ENCODE measurements at places on chromosomes 5 and 9. TPM values are rescaled to one million over a fixed set of nuclear protein-coding genes. Genes with fewer than 3 reads are reported as not detected.

DNA sequence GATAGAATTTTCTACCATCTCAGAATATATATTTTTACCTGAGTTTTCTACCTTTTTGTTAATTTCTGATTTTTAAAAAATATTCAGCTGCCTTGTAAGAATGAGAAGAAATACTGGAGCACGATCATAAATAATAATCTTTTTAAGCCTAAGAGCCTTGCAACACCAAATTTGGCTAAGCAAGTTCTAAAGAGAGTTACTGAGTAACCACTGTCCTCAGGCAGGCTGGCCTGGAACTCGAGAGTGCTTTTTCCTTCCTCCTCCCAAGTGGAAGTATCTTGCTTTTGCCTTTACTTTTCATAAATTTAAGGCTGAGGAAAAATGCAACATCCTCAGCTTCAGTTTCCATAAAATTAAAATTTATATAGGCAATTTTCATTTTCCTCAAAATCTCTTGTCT, 21.0 kb downstream of the GLRX start:
- DNase-seq, result no peak

DNA sequence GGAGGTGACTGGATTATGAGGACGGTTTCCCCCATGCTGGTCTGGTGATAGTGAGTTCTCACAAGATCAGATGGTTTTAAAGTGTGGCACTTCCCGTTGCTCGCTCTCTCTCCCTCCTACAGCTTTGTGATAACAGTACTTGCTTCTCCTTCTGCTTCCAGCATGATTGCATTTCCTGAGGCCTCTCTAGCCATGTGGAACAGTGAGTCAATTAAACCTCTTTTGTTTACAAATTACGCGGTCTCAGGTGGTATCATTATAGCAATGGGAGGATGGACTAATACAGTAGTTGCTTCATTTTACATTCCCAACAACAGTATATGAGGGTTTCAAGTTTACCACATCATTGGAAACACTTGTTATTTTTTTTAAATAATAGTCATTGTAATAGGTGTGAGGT, 937.3 kb upstream of the ARRDC3 start:
- DNase-seq, result no peak

DNA sequence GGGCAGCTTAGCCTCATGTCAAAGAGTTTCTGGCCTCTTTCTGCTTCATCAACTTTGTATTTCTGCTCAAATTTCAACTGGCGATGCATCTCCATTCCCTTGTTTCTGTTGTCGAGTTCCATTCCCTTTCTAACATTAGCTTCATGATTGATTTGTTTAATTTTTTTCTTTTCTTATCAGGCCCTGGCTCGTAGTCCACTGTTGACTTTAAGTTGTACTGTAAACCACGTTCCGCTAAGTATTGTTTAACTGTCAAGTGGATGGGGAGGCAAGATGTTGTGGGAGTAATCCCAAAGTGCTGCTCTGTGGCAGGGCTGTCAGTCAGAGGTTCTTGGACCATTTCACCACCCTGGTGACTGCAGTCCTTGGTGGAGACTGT, 309.1 kb downstream of the PSAT1 start:
- no peak for DNase-seq

GRCh38 chr5:34734326-34734725, 78.2 kb downstream of the RAI14 start:
- DNase-seq, result no peak

DNA sequence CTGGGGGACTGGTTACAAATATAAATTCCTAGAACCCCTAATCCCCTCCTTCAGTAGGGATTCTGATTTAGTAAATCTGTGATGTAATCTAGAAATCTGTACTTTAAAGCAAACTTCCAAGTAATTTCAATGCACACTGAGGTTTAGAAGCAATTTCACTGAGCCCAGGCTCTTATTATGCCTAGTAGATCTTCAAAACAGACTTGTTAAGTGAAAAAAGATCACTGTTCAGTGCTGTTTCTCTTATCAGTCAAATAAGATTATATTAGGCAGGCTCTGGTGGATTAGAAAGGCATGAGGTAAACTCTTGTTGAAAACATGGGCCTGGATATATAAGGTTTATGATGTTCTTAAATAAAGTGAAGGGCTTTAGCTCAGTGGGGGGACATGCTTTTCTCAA, 293.9 kb downstream of the ADGRV1 start:
- no peak for DNase-seq

- no peak for DNase-seq
These were observed 33.9 kb upstream of the AOPEP start for GRCh38 chr9:94692601-94693000.

DNA sequence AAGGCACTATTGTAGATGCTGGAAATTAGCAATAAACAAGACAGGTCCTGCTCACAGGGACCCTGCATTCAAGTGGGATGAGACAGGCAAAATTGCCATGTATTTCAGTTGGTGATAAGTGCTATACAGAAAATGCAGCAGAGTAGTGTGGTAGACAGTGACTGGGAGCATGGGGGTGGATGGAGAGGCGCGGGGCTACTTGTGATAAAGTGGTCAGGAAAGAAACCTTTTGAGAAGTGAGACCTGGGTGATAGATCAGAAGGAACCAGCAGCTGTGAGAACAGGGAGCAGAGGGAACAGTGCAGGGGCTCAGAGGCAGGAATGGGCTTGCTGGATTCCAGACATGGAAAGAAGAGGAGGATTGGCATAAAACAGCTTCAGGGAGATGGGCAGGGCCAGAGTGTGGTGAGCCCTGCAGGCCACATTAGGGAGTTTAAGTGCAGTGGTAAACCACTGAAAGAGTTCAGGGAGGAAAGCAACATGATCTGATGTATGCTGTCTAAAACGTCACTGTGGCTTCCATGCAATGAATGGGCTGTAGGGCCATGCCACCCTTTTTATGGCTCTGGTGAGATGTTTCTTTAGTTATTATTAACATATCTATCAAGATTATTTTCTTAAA, 7.3 kb downstream of the CRHBP start:
- peak; percentile 21 for DNase-seq

GRCh38 chr5:33462456-33462855, 21.7 kb downstream of the TARS1 start:
- no peak for DNase-seq

The SLC25A2 gene
- not detected for total RNA-seq

The QRFP gene
- not detected for total RNA-seq

Data from foreskin keratinocyte (primary cell).